ENCODE measurements at places on chromosomes 3 and 15.
A peak's percentile ranks its signal among the peaks of the same experiment; 100 is the strongest.

DNA sequence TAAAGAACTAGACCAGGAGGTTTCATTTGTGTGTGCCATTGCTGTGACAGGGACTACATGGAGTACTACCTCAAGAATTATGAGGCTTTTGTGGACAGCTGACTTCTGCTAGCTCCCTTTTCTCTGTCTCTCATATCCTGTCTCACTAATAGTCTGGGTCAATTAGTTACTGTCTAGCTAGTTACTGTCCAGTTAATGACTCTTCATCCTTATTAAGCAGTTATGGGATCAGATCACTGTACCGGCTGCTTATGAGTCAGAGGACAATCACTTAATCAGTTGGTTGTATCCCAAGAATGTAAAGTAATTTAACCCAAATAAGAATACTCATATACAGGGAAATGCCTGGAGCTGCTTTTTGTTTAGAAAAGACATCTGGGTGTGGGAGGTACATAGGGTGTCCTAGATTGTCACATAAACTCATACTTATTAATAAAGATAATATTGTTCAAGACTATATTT, 158.0 kb downstream of the CDIN1 start:
- DNase-seq: peak; percentile 63

GRCh38 chr3:33096093-33096868, 665 bp downstream of the GLB1 start:
- peak; percentile 42 for DNase-seq

- DNase-seq: no peak
Measured at GRCh38 chr15:95142531-95142930, 911.2 kb downstream of the MCTP2 start.

DNA sequence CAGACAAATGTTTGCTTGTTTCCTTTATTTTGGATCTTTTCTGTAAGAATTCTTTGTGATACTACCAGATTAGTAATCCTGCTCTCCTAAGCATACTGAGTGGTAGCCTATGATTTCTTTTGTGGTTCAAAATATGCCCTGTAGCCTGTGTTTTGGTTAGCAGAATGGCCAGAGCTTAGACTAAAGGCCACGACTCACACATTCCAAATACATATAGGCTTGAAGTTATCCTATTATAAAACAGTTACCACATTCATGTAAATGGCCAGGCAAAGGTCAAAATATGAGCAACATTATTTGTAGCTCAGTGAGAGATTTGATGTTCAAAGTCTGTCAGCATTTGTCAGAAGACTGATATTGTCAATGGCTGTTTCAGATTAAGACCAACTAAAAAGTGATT, 84.5 kb downstream of the MITF start:
- peak; percentile 42 for DNase-seq

DNA sequence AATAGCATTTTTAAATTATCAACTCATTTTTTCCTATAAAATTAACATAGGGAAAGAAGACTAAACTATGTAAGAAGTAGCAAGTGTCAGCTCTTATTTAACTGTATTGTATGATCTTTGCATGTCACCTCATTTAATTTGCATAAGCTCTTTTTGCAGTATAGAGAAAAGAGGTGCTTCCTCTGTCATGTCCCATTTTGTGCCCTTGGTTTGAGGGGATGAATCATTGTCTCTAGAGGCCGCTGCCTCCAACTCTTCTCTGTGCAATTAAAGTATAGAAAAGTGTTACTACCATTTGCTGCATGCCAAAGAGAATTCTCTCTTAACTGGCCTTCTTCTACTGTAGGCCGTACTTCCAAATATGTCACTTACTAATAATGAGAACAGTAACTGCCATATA, 93.4 kb downstream of the LRRC28 start:
- DNase-seq: no peak

DNA sequence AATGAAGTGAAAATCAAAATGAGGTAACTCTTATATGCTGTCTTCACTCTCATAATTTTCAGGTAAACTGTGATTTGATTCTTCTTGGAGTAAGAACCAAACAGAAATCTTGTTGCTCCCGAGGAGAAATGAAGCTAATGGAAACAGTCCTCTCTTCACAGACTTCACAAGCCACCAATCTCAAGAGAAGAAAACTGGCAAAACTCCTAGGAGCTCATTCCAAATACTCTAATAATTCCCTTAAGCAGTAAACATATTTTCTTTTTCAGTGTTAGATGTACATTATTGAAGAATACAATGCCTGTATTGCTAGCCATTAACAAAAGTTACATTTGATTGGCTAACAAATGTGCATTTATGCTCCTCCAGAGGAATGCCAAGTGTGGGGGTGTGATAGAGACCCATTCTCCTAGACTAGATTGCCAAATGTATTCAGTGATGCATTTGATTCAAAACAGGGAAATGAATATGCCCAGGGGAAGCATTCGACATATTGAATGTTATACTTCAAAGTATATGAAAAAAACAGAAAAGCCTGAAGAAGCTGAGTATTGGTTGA, 11.8 kb upstream of the RIOX2 start:
- no peak for DNase-seq

DNA sequence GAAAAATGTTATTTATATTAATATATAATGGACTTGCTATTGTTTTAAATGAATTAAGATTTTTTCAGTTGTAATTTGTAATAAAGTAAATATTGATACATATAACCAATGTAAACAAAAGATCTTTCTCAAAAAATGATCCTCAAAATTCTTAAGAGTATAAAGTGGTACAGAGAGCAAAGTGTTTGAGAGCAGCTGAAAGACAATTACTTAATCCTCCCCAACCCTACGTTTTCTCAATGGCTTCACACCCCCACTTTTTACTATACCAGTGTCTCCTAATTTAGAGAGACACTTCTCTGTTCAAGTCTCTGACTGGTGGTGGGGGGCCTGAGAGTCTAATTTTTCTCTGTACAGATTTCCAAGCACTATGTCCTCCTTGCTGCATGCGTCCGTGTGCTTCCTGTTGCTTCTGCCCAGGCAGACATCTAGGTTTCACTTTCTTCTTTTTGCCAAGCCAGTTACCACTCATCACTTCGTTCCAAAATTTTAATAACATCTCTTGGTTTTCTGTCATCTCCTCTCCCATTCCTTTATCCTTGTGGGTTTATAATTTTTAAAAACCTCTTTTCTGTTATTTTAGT, 276.3 kb upstream of the DNAJC19 start:
- peak; percentile 11 for DNase-seq

DNA sequence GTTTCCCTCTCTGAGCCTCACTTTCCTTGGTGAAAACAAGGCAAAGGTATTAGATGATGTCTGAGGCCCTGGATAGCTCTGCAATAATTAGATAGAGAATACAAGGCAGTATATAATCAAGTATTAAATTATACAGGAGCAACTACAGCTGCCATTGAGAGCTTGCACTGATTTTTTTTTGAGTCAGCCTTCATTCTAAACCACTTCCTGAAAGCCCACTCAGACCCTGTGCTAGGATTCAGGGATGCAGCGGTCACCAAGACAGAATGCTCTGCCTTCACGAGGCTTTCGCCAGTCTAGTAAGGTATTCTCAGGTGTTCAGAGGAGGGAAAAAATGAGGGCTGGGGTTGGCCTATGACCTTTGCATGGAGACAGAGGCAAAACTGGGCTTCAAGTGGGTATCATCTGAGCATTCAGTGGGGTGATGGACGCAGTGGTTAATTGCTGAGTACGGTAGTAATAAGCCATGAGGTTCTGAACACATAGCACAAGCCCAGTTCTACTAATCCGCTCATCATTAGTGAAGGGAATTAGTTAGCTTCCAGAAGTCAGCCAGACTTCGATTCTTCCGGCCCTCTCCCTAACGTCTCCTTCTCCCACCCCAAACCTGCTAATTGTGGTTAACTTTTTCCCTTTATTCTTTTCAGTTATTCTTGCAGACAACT, 3.6 kb downstream of the VGLL4 start:
- no peak for DNase-seq

DNA sequence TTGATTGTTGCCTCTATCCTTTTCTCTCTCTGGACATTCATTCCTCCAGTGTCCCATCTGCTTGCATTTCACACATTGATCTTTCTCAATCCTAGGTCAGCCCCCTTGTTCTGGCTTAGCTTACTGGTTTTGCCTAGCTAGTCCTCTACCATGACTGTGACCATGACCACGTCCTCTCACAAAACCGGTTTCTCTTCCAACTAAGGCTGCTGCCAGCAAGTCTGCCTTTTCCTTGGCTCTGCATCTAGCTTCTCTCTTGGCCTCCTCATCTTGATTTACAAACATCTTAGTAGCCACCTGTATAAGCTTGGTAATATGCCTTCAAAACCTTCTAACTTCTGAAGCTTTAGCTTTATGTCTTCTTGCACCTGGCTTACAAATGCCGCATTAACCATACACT, 167.2 kb downstream of the STXBP5L start:
- DNase-seq: no peak

Data from iris pigment epithelial cell (primary cell).